Astrocyte (in vitro differentiated cells and primary cell): ENCODE measurements at places on chromosomes 7 and 10. TPM values are rescaled to one million over a fixed set of nuclear protein-coding genes. Genes with fewer than 3 reads are reported as not detected.

DNA sequence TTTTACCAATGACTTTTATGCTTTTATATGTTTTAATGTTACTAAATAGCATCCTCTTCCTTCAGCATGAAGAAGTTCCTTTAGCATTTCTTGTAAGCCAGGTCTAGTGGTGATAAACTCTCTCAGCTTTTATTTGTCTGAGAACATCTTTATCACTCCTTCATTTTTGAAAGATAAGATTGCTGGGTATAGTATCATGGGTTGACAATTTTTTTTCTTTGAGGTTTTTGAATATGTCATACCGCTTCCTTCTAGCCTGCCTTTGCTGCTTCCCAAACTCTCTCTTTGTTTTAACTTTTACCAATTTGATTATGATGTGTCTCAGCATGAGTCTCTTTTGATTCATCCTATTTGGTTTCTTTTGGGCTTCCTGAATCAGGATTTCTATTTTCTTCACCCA lies 108.2 kb upstream of the KAT6B start:
- H3K4me1 ChIP-seq, result no peaks in the 10 kb centered on the region
- H3K27me3 ChIP-seq, result no peaks in the 10 kb centered on the region
- no peaks in the 10 kb centered on the region for H3K36me3 ChIP-seq
- DNase-seq, result no peak

DNA sequence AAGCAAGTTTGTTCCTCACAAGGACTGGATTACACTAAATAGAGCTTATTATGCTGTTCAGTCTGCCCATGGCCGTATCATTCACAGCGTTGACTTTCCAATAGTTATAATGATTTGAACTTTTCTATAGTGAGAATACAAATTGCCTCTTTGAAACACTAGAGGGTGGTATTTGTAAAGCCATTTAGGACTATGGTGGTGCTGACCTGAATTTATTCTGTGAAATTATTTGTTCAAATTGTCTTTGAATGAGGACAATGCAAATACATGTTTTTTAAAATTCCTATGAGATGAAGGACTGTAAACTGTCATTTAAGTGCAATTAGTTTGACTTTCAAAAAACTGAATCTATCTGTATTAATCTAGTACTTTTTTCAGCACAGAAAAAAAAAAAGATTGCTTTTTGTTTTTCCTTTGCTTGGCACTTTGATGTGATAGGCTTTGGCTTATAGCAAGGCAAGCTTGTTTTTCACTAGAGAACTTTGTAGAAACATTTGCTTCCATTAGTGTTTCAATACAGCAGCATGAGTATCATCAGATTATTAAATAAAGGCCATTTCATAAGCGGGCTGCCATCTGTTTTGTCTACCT lies 122.7 kb upstream of the TMEM229A start:
- H3K36me3 ChIP-seq, result no peaks in the 10 kb centered on the region
- H3K4me3 ChIP-seq, result no peak overlapping the region
- DNase-seq, result no peak
- no peaks in the 10 kb centered on the region for H3K27me3 ChIP-seq

COX19 gene
- 13.4 and 13.8 TPM in 2 replicates for total RNA-seq

DNA sequence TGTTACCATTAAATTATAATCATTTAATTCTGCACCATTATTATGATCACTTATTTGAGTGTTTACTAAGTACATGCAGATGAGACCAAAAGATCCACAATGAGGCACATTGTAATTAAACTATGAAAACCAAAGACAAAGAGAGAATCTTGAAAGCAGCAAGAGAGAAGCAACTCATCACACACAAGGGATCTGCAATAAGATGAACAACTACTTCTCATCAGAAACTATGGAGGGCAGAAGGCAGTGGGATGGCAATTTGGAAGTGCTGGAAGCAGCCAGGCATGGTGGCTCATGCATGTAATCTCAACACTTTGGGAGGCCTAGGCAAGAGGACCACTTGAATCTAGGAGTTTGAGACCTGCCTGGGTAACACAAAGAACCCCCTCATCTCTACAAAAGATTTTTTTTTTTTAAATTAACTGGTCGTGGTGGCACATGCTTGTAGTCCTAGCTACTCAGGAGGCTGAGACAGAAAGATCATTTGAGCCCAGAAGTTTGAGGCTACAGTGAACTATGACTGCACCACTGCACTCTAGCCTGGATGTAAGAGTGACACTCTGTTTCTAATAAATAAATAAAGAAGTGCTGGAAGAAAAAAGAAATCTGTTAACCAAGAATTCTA lies 47.7 kb downstream of the CDK6 start:
- no peak overlapping the region for H3K4me3 ChIP-seq
- no peaks in the 10 kb centered on the region for H3K27me3 ChIP-seq
- DNase-seq, result no peak
- H3K36me3 ChIP-seq, result no peaks in the 10 kb centered on the region

GRCh38 chr7:94057955-94058354 lies 53.8 kb upstream of the BET1 start:
- no peak overlapping the region for H3K27ac ChIP-seq
- peaks cover 16% of the 10 kb centered on the region for H3K4me1 ChIP-seq
- no peak for DNase-seq

DNA sequence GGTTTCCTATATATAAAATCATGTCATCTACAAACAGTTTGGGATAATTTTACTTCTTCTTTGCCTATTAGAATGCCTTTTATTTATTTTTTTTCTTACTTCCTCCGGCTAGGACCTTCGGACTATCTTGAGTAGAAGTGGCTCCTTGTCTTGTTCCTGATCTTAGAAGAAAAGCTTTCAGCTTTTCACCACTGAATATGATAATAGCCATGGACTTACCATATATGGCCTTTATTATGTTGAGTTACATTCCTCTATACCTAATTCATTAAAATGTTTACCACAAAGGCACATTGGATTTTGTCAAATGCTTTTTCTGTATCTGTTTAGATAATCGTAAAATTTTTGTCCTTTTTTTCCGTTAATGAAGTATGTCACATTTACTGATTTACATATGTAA lies 395.7 kb downstream of the NXPH1 start:
- H3K36me3 ChIP-seq, result no peaks in the 10 kb centered on the region
- no peaks in the 10 kb centered on the region for H3K4me1 ChIP-seq
- no peak overlapping the region for H3K27ac ChIP-seq
- DNase-seq, result no peak
- no peaks in the 10 kb centered on the region for H3K27me3 ChIP-seq

TMEM140 gene
- 0.27 and 0.62 TPM in 2 replicates for total RNA-seq

DNA sequence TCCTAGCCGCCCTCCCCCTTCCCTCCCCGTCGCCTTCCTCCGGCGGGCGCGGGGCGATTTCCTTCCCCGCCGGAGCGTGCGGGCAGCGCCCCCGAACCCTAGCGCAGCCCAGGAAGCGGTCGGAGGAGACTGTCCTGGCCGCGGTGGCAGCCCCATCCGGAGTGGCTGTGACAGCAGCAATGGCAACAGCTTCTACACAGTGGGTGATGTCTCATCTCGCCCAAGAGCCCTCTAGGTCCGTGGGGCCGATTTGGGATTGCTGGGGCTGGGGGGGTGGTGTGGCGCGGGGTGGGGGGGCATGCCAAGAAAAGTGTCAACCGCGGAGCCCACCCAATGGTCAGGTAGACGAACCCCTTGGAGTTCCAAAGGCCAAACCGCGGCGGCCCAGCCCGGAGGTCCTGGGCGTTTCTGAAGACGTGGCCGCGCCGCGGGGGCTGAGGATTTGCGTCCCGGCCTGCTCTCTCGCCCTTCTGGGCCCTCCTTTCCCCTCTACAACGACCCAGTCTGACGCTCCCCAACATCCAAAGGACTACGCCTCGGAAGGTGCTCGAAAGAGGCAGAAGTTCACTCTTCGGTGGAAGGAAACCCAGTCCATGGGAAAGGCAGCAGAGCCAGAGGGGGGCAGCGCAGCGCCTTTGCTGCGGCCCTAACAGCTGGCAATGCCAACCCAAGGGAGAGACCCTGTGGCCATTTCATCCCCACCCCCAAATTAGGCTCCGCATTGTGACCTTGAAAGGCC lies 603 bp upstream of the TWIST1 start:
- no peak for DNase-seq
- H3K27me3 ChIP-seq, result peaks cover 21% of the 10 kb centered on the region
- peak overlapping the region; percentile 61 for H3K27ac ChIP-seq
- peak overlapping the region; percentile 94 for H3K4me3 ChIP-seq
